Hepatic stellate cell (primary cell): ENCODE measurements at places on chromosomes 11 and 22.

GRCh38 chr11:44960200-44960845 is 9.6 kb upstream of the TP53I11 start:
- DNase-seq: no peak

GRCh38 chr11:28259177-28259843 is 151.1 kb downstream of the METTL15 start:
- DNase-seq: no peak

GRCh38 chr11:123180574-123180973 is 14.5 kb downstream of the CLMP start:
- no peak for DNase-seq

DNA sequence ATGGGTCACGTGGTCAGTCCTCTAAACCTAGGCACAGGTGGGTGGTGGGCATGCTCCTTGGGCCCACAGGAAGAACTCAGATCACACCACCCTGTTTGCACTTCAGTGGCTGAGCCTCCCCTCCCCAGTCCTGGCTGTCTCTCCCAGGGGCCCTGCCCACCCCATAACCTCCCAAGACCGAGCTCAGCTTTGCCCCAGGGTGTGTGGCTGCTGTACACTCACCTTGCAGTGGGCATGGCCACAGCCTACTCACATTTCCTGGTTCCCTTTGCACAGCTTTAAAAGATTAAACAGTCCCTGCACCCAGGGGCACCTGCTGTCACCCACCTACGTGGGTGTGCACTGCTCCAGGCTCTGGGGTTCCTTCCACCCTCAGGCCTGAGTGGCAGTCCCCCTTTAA is 13.8 kb downstream of the TRIOBP start:
- DNase-seq: no peak

GRCh38 chr11:37988031-37988430 is 1390.0 kb upstream of the RAG2 start:
- DNase-seq: no peak

DNA sequence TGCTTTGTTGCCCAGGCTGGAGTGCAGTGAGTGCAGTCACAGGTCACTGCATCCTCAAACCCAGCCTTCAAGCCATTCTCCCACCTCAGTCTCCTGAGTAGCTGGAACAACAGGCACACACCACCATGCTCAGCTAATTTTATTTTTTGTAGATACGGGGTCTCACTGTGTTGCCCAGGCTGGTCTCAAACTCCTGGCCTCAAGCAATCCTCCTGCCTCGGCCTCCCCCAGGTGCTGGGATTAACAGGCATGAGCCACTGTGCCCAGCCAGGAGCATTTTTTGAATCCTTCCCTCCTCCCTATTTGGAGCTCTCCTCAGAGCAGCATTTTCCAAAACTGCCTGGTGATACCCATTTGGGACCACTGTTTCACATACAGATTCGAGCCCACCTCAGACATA is 77.2 kb downstream of the NCAPD3 start:
- no peak for DNase-seq

- no peak for DNase-seq
Observed at GRCh38 chr11:99098751-99099150, 78.0 kb downstream of the CNTN5 start.

DNA sequence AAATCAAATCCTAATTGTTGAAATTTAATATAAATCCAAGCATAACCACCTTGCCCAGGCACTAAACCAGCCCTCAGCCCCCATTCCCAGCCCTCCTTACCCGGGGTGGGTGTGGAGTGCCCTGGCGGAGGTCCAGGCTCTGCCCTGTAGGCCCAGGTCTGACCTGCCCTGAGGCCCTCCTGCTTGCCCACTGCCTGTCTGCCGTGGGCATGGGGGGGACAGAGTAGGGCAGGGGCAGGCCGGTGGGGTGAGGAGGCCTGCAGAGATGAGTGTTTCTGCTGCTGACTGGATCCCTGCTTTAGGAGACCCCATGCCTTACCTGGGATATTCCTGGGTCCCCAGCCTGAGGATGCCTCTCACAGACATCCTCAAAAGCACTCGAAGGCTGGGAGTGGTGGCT is 3.6 kb upstream of the CHID1 start:
- DNase-seq: no peak

DNA sequence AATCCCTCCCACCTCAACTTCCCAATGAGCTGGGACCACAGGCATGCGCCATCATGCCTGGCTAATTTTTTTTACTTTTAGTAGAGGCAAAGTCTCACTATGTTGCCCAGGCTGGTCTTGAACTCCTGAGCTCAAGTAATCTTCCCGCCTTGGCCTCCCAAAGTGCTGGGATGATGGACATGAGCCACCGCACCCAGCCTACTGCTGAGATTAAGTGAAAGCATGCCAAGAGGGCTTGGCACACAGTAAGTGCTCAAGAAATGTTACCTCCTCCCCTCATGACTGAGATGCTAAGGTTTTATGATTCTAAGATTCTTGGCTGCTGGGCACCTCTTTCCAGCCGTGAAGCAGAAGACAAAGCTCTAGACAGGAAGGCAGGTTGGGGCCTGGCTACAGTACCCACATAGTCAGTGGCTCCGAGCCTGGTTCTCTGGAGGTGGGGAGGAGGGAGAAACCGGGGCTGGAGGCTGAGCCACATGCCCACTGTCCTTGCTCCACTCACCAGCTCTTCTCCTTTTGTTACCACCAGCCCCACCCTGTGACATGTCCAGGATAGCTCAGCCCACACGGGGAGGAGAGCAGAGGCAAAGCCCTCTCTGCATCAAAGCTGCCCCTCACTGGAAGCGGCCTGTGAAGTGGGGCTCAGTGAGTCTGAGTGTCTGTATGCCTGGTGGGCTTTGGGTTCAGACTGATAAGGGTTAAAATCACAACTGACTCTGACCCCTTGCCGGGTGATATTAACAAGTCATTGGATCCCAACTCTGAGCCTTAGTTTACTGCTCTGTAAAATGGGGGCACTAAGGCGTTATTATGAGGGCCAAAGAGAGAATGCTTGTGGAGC is 12.9 kb downstream of the ARHGEF17 start:
- DNase-seq: no peak

- DNase-seq: no peak
Observed at GRCh38 chr22:31871480-31871879, 72.9 kb upstream of the YWHAH start.

DNA sequence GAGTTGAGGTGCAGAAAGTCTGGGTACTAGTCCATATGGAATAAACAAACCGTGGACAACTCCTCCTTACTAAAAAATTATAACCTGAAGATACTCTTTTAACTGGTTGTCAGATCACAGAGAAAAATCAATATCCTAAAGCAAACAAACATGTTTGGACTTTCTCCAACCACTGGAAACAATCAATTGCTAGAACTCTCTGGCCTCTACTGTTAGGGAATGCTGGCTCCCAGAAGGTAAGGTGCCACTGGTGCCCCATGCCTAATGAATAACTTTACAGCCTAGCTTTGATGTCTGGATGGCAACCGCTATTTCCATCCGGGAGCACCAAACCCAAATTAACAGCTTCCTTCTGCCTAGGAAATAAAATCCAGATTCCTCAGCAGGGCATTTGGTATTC is 74.5 kb downstream of the AMBRA1 start:
- no peak for DNase-seq

DNA sequence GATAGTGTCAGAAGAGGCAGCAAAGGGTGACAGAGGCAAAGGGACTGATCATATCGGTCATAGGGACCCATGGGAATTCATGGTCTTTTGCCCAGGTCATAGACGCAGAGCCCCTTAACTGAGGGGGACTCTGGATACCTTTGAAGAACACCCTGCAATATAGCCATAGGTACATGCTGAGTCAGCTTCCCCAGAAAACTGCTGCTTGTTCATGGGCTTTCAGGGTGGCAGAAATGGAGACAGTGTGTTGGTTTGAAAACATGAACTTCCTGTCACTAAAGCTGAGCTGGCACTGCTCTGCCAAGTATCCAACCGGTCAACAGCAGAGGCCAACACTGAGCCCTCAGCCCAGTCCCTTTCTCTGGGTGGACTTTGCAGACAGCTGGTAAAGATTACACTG is 114.2 kb downstream of the EFCAB6 start:
- no peak for DNase-seq

DNA sequence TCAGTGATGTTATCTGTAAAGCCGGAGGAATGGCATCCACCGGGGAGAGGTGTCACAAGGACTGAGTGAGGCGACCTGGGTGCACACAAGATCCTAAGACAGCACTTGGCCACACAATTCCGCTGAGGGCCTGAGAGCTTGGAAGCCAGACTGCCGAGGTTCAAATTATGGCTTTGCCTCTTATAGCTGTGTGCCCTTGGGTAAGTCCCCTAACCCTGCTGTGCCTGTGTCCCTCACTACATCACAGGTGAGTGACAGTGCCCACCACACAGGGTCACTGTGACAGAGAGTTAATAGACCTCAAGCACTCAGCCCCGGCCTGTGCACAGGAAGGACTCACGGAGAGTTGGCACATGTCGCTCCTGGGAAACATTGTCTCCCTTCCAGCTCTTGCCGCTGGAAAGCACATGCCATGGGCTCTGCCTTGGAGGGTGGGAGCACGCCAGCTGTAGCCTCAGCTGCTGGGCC is 592 bp downstream of the RHOD start:
- no peak for DNase-seq

DNA sequence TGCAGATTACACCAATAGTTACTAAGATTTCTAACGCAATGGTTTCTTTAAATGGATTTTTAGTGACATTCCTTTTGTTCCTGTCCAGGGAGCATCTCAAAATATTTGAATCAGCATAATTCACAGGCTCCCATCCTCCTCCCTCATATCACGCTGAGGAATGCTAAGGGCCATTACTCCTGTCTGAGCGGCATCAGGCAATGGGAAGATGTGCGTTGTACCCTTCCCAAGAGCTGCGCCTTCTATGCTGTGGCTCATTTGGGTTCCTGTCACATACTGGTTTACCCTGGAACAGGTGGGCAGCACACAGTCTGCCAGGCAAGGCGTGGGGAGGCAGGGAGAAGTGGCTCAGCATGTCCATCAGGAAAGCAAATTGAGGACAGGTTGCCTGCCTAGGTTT is 121.9 kb downstream of the DBX1 start:
- no peak for DNase-seq

- no peak for DNase-seq
Observed at GRCh38 chr22:38141217-38141973, 30.9 kb upstream of the BAIAP2L2 start.

- no peak for DNase-seq
Observed at GRCh38 chr11:44557464-44557863, 8.0 kb upstream of the CD82 start.

DNA sequence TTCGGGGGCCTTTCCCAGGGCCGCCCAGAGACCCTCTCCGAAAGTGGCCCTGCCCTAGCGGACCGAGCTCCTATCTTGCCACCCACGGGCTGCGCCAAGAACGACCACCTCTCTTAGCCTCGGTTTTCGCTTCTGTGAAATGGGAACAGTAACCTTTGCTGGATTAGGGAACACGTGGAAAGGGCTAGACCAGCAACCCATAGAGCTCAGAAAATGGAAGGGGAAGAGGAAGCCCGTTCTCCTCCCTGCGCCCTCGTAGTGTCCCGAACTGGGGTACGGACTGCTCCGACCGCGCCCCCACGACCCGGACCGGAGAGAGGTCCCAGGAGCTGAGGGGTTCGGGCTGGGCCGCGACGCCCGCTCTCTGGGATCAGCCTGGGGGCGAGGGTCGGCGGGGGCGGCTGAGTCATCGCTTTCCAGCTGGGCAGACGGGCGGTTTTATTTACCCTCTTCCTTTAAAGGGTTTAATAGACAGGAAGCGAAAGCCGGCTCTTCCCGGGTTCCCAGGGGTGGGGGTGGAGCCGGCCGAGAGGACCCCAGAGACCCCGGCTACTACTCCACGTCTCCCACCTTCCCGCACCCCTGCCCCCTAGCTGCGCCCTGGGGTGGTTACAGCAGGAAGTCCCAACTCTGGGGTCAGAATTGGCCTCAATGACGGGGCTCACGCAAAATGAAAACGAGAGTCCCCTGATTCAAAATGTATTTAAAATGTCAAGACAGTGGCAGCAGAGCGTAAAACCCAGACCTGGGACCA is 907 bp upstream of the PHLDA2 start:
- peak; percentile 80 for DNase-seq

DNA sequence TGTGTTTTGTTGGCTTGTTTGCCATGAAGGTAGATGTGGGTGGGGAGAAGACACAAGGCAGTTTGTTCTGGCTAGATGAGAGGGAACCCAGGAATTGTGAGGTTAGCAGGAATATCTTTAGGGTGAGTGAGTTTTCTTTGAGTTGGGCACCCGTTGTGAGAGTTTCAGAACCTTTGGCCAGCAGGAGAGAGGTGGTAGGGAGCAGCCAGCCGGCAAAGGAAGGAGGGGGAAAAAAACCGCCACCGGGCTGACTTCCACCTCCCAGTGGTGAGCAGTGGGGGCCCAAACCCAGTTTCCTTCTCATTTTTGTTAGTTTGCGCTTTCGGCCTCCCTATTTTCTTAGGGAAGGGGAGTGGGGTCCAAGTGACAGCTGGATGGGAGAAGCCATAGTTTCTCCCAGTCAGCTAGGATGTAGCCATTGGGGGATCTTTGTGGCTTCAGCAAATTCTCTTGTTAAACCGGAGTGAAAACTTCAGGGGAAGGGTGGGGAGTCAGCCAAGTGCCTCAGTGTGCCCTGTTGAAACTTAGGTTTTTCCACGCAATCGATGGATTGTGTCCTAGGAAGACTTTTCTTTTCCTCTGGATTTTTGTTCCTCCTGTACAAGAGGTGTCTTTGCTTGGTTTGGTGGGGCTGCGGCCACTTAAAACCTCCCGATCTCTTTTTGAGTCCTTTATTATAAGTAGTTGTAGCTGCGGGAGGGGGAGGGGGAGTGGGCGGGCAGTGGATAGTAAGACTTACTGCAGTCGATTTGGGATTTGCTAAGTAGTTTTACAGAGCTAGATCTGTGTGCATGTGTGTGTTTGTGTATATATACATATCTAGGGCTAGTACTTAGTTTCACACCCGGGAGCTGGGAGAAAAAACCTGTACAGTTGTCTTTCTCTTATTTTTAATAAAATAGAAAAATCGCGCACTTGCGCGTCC is 1.1 kb upstream of the GCAT start:
- DNase-seq: peak; percentile 60

GRCh38 chr22:30928401-30928800 is 40.2 kb downstream of the MORC2 start:
- DNase-seq: no peak

GRCh38 chr11:134170177-134170918 is 53.4 kb downstream of the NCAPD3 start:
- no peak for DNase-seq

- no peak for DNase-seq
Observed at GRCh38 chr11:63504933-63505586, 824 bp upstream of the LGALS12 start.

- DNase-seq: no peak
Observed at GRCh38 chr11:37353192-37353591, 755.2 kb upstream of the RAG2 start.

DNA sequence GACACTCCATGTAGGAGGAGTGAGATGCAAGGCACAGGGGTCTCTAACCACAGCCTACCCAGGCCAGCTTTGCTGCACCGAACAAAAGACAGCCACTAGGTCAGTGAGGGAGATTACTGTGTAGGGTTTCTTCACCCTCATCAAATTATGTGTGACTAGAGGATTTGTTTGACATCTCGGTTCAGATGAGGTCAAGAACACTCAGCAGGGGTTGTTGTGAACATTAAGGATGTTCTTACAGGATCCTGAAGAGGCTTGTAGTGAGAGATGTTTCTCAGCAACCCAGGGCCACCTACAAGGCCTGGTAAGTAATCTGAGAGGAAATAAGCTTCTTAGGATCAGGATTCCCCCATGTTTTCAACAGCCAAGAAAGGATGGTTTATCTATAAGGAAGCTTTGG is 202.1 kb downstream of the NXPE2 start:
- no peak for DNase-seq
